SW480 (cell line): ENCODE measurements at places on chromosomes 1 and 21.

- DNase-seq, result no peak
Measured at GRCh38 chr21:29465546-29465945, 166.8 kb downstream of the BACH1 start.

- no peak for DNase-seq
Measured at GRCh38 chr21:45980697-45981096, 873 bp upstream of the COL6A1 start.

DNA sequence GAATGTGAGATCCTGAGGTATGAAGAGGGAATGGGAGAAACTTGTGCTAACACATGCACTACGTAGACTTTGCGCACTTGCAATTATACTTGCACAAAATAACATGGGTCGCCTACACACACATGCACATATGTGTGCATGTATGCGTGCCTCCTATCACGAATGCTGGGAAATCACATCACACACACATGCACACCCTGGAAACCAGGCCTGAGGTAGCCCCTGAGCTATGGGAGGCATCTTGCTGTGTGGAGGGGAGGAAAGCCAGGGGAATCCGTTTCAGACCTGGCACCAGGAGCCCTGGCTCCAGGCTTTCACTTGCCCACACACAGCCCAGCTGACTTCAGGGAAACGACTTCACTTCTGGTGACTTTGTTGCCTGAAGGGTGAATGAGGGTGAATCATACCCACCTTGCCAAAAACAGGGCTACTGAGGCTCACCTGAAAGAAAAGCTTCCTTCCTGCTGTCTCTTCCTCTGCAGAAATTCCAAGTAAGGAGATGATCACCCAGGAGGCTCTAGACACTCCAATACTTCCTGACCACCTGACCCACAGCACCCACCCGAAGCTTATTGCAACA is 136.0 kb upstream of the NGF start:
- DNase-seq, result no peak

DNA sequence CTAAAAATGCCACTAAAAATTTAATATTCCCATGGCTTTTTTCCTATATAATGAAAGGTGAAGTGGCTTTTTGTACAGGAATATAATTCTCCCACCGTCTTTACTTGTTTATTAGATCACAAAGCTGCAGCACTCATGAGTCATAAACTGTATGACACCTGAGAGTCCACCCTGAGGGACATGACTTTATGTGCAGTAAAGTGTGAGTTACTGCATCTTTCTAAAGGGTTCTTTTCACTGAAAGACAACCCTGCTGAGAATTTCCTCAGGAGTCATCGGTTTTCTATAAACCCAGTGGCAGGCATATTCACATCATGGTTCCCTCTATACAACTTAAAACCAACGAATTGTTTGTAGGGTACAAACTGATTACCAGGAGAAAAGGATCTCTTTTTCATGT is 77.4 kb downstream of the APP start:
- no peak for DNase-seq
